ENCODE measurements at places on chromosomes 12 and 14.

DNA sequence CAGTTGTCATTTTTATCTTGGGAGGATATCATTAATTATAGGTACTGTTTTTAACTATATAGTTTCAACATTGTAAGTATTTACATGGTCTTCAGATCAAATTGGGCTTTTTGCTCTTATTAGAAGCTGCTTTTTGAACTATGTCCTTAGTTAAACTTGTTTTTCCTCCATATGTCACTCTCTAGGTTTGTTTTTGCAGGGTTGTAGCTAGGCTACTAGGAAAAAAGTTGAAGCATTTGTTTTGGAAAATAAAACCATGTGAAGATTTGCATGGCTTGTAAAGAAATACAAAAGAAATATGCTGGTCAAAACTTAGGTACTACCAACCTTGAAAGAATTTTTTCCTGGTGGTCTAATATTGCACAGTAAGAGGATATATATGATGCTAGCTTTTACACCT lies 3.4 kb downstream of the ARID2 start:
- no peak for DNase-seq

- DNase-seq = no peak
These were observed 226.1 kb downstream of the ACSS3 start for GRCh38 chr12:81303935-81304334.

GRCh38 chr14:95655461-95655860 lies 30.8 kb upstream of the TCL1B start:
- no peak for DNase-seq

GRCh38 chr12:121638298-121639202 lies 12.2 kb downstream of the ORAI1 start:
- DNase-seq = no peak

DNA sequence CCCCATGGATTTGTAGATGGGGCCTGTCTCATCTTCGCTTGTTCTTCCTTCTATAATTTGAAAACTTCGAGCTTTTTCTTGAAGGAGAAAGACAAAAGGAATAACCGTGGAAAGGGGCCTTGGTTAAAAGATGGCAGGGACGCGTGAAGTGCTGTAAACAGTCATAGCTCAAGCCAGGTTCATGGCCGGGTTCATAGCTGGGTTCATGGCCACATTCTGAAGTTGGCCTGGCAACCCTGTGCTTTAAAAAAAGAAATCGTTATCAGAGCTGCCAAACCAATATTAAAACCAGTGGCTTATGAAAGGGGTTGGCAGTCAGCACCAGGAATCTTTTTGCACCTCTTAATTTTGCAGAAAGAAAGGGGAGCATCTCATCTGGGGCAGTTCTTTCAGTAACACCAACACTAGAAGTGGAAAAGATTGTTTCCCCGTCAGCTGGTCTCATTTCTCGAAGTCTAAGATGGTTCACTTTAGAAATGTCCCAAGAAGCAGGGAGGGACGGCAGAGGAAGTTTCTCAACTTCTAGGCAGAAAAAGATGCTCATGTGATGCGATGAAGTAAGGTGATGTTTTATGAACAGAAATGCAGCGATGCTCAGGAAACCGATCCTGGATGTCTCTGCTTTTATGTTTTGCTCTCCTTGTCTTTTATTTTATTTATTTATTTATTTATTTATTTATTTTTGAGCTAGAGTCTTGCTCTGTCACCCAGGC lies 193.1 kb upstream of the TBX3 start:
- DNase-seq = no peak

DNA sequence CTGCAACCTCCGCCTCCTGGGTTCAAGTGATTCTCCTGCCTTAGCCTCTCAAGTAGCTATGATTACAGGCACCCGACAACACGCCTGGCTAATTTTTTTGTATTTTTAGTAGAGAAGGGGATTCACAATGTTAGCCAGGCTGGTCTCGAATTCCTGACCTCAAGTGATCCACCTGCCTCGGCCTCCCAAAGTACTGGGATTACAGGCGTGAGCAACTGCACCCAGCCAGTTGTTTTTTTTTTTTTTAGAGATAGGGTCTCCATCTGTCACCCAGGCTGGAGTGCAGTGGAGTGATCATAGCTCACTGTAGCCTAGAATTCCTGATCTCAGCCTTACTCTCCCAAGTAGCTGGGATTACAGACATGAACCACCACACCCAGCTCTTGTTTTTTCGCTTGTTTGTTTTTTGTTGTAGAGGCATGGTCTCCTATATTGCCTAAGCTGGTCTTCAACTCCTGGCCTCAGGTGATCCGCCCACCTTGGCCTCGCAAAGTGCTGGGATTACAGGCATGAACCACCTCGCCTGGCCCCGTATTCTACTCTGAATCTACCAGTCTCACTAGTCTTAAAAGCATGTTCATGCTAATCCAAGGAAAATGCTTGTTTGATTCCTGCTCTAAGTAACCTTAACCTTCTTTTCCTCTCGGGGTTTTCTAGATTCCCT lies 31.7 kb upstream of the STRN3 start:
- no peak for DNase-seq

DNA sequence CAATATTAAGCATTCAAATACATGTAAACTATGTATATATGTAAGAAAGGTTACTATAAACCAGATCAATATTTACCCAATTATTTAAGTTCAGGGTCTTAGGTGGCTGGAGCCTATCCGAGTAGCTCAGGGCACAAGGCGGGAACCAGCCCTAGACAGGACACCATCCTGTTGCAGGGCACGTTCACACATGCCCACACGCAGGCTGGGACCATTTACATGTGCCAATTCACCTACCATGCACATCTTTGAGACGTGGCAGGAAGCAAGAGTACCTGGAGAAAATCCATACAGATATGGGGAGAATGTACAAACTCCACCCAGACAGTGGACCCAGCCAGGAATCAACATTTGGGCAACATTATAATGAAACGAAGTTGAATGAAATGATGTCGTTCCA lies 263.0 kb upstream of the E2F7 start:
- no peak for DNase-seq

DNA sequence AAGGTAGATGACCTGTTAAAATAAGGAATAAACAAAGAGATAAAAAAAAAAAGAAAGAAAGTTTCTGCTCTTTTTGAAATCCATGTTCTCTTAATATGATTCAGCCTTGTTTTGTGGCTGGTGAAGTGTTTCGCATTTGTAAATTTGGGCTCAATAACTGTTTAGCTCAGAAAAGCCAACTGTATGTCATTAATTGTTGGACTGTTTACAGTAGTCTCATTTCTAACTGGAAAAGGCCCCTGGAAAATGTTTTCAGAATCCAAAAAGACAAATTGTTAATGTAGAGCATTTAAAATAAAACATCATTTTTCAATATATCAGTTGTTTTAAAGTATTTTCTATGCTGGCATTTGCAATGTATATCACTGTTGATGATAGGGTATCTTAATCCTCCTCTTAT lies 47.4 kb upstream of the DYRK2 start:
- no peak for DNase-seq

DNA sequence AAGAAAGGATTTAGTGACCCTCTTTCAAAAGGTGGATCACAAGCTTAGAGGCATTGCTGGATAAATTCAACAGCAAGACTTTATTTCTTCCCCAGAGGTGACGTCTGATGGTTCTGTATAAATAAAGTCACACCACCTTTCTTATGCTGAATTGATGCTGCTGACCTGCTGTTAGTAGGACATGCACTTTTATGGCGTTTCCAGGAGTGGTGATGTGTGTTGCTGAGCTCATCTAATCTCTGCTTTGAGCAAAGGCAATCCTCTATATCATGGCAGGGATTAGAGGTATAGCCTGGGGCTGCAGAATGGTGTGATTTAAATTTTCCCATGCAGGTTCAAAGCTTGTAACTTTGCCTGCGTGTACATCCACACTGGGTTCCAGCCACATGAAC lies 94.9 kb downstream of the ETV6 start:
- no peak for DNase-seq

DNA sequence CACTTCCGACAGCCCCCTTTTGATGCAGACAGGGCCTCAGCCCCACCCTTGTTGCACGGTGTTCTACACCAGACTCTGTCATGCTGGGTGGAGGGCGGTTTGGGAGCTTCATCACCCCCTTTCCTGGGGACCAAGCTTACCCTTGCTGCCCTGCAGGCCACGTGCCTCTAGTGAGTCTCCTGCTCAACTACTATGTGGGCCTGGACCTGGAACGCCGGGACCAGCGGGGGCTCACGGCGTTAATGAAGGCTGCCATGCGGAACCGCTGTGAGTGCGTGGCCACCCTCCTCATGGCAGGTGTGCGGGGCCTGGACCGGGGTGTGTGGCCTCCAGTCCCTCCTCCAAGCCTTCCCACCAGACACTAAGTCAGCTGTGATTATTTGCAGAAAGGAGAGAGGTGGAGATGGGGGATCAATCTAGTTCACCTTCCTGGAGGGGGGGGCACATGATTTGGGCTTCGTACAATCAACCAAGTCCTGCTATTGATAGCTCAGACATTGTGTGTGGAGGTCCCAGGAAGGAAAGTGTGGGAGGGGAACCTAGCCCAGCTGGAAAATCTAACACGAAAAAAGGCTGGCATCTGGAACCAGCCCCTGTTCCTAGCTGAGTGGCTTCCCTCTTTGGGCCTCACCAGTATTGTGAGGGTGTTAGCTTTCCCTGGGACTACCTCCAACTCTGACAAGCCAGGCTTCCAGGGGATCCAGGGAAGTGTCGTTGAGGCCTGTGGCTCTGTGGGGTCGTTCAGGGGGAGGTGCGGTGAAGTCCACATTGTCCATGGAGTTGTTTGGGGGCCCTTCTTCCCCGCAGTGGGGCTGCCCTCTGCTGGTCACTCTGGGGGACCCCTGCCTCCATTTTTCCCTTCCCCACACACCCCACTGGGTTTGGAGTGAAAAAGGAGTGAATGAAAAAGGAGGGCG lies 1.6 kb downstream of the ANKRD33 start:
- no peak for DNase-seq

DNA sequence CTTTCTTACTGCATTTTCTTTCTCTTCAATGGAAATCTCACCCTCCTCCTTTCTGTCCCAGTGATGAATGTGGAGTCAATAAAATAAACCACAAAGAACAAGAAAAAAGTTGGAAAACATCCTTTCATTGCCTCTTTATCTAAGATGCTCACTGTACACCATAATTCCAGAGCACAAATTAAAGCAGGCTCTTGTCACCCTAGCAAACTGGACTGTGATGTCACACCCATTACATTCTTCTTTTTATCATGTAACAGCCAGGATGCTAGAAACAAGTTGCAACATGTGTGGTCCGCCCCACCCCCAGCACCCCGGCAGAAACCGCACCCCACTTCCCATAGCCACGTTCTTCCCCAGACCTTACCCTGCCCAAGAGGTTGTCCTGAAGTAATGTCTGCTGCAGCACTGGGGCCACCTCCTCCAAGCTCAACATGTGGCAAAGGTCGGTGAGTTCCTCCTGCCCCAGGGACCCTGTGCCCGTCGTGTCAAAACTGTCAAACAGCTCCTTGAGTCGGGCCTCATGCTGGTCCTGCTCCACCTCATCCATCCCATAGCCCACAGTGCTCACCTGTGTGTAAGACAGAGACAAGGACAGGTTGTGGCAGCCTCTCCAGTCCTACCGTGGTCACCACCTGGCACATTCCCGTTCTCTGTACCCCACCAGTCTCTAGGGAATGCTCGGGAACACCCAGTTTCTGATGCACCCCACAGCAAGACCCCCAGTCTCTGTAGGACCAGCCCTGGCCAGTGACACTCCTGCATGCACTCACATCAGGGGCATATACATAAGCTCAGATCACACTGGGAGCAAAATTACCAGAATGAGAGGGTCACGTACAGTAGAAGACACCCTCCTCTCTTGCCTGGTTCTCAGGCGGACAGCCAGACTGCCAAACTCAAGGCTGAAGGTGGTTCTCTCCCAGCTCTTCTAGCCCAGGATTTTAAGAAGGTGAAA lies 9.2 kb downstream of the NIN start:
- no peak for DNase-seq

- DNase-seq = no peak
These were observed 304.1 kb downstream of the ITPR2 start for GRCh38 chr12:26528943-26529342.

DNA sequence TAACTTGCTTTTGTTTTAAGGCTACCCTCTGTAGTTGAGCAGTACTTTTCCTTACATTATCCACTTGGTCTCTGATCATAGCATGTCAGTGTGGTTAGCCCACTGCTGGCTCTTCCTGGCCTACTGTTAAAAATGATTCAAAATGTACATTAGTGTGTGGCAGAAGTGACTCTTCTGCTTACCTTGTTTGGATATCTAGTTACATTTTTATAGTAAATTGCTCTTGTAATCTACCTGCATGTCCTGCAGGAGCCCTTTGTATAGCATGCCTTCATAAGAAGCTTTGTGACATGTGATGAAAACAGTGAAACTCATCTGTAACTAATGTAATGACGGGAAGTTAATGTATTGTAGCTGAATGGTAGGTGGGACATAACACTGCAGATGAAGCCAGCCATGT lies 8.1 kb downstream of the SPATS2 start:
- DNase-seq = no peak

DNA sequence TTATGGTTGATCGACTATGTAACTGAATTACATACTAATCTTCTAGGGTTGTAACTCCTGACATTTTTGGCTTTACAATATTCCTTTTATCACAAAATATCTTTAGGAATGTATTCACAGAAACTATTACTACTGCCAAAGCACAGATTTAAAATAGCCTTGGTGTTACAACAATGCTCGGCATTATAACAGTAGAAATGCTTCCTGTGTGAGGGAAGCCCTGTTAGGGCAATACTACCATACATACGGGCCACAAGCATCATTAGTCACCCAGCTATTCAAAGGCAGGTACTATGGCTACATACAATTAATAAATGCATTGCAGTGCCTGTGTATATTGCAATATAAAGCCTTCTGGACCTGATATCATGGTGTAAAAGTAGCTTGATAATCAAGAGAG lies 517.8 kb downstream of the C12orf50 start:
- DNase-seq = no peak

DNA sequence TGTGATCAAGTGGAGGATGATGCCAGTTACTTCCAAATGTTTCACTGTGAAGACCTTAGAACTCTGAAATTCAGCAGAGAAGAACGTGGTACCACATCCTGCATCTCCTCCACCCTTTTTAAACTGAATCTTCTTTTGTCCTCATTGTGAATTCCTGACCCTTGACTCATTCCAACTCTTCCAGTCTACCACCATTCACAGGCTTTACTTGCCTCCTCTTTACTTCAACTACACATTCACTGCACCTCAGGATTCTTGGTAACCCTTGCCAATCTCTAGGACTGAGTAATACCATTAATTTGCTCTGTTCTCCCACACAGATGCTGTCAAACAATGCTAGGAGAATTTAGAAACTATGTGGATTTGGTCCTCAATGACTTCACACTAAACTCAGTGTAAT lies 37.3 kb downstream of the PPP1R12A start:
- DNase-seq = peak; percentile 100

Measured in HT1080 (cell line).